ENCODE measurements at places on chromosomes 12 and 14.

- DNase-seq = no peak
These were observed 13.4 kb downstream of the VDR start for GRCh38 chr12:47891356-47891755.

- DNase-seq = no peak
These were observed 84.4 kb downstream of the GALC start for GRCh38 chr14:87908550-87908949.

GRCh38 chr12:105474672-105475071 lies 144.2 kb downstream of the C12orf75 start:
- DNase-seq = no peak

DNA sequence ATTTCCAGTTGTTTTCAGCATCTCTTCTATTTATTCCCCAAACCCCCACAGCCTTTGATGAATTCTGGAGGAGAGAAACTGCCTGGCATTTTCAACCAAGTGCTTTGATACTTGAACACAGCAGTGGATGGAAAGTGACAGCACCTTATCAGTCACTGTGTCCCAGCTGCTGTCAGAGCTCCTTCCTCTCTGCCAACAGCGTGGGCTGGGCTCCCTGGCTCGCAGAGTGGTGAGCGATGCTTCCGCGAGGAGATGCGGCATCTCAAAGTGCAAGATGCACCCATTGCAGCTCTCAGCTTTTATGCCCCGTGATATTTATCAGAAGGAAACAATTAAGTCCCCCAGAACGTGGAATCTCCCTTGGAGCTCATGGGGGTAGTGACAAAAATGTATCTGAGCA lies 72.6 kb upstream of the TCL1A start:
- no peak for DNase-seq

DNA sequence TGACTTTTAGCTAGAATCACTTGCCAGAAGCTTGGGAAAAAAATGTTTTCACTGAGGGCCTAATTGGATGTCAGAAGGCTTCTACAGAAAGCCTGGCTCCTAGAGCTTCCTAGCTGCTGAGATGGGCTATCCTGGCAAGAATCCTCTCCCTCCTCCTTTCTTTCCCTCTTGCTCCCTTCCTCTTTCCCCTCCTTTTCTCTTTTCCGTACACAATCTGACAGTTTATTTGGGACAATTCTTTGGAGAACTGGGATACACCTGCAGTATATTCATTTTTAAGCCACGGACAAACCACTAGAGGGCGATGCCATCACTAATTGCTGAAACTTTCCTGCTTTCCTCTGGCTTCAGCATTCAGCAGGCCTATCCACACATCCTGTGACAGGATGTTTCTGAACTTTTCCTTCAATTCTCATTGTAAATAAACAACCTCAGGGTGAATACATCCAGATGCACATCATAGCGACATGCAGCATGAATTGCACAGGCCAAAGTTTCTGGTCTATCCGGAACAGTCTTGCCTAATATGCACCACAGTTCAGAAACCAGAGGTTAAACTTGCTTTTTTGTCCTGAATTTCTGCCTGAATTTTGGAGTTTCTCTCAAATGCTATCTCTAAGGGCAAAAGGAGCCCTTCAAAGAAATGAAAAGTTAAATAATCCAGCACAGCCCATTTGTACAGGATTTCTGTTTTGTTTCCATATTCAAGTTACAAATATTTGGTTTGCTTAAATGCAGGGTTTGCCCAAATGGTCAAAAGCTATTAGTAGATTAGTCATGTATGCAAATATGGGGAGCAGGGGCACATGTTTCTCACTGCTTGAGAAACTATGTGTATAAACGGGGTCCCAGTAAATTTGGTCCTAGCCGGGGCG lies 142.8 kb downstream of the PAWR start:
- peak; percentile 19 for DNase-seq

Measured in common myeloid progenitor, CD34-positive (primary cell).